ENCODE measurements at places on chromosomes 5 and 9.

DNA sequence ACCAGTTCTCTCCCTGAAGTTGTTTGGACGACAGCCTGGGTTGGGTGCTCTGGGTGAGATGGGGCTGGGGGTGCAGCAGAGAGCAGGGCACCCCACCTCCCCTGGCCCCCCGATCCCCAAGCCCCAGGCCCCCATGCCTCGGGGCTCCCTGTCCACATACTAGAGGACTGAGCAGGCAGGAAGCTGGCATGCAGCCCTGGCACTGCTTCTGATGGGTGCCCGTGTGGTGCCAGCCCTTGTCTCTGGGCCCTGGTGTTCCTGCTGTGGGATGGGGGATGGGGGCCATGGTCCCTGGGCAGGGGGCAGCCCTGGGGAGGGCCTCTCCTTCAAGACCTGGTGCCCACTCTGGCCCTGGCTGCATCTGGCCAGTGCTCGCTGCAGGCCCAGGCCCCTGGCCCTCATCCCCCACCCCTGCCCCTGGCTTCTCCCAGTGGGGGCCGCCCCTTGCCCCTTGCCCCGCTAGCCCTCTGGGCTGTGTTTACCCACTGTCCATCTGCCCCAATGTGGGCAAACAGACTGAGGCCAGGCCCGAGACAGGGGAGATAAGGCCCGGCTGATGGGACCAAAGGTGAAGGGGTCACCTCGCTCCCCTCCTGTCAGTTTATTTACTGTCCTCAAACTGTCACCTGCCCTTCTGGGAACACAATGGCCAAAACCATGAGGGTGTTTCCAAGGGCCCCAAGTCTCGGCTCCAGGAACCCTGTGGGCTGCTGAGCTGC lies 67.3 kb upstream of the RXRA start:
- no peak for DNase-seq

DNA sequence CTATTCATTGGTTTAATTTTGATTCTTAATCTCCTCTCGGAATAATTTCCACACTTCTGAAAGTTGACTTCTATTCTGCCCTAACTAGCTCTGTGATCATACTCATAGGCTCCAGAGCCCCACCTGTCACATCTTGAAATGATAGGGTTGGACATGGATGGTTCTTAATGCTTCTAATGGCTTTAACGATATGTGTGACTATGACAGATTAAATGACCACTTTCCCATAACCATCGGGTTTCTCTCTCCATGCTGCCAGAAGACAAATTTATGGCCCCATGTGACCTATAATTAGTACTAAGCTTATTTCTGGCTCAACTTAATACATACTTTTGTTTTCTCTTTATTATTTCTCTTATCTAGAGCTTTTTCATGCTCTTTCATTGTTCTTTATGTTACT lies 251.1 kb upstream of the TUT7 start:
- no peak for DNase-seq

- DNase-seq: no peak
Measured at GRCh38 chr5:77985247-77985646, 209.1 kb upstream of the TBCA start.

DNA sequence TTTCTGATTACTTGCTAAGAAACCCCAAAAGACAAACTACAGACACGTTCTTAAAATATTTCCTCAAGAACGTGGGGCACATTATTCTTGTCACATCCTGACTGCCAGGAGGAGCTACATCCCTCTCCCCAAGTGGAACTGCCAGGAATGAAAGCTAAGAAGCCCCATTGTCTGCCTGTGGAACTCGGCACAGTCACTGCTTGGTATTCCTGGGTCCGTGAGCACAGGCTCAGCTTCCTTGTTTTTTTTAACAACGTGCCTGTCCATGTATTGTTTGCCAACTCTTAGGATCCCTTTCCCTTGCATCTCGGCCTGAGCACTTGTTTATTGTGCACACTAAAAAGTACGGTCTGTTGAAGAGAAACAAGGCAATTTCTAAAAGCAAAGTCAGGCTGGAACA lies 47.0 kb upstream of the SELENOP start:
- DNase-seq: no peak

DNA sequence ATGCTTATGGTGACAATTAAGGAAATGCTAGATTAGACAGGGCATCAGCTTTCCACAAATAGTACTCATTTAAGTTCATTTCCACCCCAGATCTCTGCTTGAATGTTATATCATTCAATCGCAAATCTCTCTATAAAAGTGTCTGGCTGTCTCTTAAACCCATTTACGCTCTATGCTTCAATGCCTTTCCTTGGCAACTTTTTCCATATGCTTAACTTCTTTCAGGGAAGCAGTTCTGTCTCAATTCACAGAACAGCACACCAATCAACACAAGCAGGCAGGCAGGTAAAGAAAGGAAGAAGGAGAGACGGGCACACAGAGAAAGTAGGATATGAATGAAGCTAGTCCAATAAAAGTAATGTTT lies 243.1 kb downstream of the DENND1A start:
- DNase-seq: no peak

GRCh38 chr9:114434878-114435311 lies 47.1 kb upstream of the AKNA start:
- DNase-seq: peak; percentile 9

DNA sequence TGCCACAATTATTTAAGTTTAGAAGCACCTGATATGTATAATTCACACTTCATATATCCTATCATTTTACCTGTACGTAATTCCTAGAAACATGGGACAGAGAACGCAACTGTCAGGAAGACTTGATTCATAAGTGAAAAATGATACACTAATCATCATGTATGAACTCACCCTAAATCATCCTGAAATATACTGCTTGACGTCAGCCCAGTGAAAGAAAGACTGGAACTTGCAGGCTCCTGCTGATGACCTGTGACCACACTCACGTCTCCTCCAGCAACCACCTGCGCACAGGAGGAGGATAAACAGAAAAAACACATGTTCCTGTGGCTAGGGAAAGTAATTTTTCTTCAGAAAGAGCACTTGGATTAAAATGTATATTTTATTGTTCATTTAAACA lies 169.7 kb downstream of the MPDZ start:
- no peak for DNase-seq
